Esophagus mucosa (tissue), 1 donor: ENCODE measurements at places on chromosomes 4 and X. TPM values are rescaled to one million over a fixed set of nuclear protein-coding genes. Genes with fewer than 3 reads are reported as not detected.

MAGEB16 gene
- total RNA-seq, result not detected

UGT2B7 gene
- not detected for total RNA-seq

ASB9 gene
- total RNA-seq, result 1.8 TPM

TRPC3 gene
- total RNA-seq, result not detected

DUX4 gene
- 0.56 TPM for total RNA-seq

RPL34 gene
- 1,021 TPM for total RNA-seq
